Activated CD8-positive, alpha-beta memory T cell treated with anti-CD3 and anti-CD28 coated beads, Interleukin-2, amount 50 U/mL, for 48 hours (primary cell): ENCODE measurements at places on chromosomes 7 and 10.
A peak's percentile ranks its signal among the peaks of the same experiment; 100 is the strongest.

DNA sequence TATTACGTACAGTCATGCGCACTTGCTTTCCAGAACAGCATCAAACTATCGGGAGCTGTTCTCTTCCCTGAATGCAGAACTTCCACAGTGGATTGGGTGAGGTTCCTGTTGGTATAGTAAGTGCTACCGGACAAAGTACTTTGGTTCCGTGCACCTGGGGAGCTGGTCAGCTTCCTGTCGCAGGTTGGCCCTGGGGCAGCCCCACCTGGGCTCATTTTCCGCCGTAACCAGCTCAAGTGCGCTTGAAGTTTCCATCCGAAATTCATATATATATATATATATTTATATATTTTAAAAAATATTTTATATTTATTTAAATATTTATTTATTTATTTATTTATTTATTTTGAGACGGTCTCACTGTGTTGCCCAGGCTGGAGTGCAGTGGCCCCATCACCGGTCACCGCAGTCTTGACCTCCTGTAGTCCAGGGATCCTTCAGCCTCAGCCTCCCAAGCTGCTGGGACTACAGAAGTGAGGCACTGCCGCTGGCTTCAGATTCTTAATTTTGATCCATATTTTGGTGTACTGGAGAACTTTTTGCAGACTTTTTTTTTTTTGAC lies 6.5 kb downstream of the SCART1 start:
- no peak for DNase-seq

GRCh38 chr10:103557455-103557854 lies 64.0 kb downstream of the NEURL1 start:
- no peak for DNase-seq

- no peak for DNase-seq
Observed at GRCh38 chr10:52814506-52814905, 41.9 kb upstream of the MBL2 start.

GRCh38 chr7:51340029-51340838 lies 23.6 kb upstream of the COBL start:
- DNase-seq, result no peak

- no peak for DNase-seq
Observed at GRCh38 chr10:72030762-72031543, 57.4 kb downstream of the SPOCK2 start.

- DNase-seq, result no peak
Observed at GRCh38 chr7:21916176-21916575, 29.5 kb downstream of the CDCA7L start.

DNA sequence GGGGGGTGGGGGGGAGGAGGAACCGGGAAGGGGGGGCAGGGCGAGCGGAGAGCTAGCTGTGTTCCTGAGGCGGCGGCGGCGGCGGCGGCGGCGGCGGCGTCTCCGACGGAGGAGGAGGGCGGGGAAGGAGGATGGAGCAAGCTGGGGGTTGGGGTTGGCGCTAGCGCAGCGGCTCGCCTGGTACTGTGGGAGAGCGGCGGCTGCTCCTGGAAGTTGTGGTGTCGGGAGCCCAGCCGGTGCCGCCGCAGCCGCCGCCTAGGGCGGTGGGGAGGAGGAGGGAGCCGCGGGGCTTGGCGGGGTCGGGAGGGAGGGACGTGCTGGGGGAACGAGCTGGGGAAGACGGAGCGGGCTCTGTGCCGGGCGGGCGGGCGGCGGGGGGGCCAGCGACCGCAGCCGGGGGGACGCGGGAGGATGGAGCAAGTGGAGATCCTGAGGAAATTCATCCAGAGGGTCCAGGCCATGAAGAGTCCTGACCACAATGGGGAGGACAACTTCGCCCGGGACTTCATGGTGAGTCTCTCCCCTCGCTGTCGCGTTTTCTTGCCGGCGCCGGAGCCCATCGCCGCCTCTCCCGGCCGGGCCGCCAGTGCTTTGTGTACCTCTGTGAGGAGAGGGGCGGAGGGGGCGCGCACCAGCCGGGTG lies at the start of gene PTPN12:
TSS of gene PTPN12 (plus strand) at position 160 of the 642 bp plus-strand sequence. CDS start at position 412, 252 bp downstream.
- peak; percentile 80 for DNase-seq

GRCh38 chr7:136194878-136195277 lies 217.7 kb upstream of the MTPN start:
- no peak for DNase-seq

- no peak for DNase-seq
Observed at GRCh38 chr10:88745633-88746032, 14.2 kb upstream of the LIPN start.

DNA sequence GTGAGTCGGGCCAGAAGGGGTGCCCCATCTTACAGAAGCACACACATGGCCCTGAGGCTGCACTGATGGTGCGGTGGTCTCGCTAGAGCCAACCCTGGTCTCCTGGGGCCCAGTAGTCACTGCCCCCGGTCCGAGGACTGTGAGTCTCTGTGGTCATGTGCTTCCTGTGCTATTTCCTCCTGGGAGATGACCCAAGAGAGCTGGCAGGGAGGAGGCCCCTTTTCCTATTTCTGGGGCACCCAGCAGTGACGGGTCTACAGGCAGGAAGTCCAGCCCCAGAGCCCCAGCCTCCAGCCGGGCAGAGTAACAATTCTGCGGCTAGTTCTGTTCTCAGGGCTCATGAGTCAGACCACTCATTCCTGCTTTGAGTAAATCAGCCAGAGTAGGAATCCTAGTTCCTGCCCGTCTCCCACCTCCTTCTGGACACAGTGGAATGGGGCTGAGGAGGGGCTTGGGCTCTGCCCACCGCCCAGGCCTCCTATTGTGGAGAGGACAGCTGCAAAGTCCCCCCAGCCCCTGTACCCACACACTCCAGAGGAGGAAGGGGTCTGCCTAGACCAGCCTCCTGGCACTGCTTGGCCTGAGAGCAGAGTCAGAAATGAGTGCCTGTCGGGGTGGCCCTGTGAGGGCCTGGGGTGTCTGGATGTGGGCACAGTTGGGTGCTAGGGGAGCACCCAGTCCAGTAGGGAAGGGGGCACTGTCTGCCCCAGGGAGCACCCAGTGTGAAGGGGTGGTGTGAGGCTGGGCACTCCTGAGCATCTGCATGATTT lies 80.5 kb upstream of the PPIF start:
- DNase-seq, result no peak

DNA sequence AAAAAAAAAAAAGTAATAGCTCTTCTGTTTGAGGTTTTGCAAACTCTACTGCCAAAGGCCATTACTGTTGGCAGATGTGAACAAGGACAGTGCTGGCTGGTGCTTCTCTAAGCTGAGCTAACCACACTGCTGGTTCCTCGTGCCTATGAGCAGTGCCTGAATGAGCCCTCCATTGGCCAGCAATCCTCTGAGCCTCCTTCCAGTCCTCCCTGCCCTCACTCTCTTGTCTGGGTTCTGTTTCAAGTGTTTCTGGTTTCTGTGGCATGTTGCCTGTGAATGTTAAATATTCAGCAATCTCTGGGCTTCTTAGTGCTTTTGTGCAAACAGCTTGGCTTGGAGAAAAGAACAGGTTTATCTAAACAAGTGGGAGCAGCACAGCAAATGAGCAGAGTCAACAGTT lies 161.3 kb upstream of the AUTS2 start:
- no peak for DNase-seq

- DNase-seq, result no peak
Observed at GRCh38 chr7:131735101-131735500, 178.7 kb upstream of the PODXL start.

DNA sequence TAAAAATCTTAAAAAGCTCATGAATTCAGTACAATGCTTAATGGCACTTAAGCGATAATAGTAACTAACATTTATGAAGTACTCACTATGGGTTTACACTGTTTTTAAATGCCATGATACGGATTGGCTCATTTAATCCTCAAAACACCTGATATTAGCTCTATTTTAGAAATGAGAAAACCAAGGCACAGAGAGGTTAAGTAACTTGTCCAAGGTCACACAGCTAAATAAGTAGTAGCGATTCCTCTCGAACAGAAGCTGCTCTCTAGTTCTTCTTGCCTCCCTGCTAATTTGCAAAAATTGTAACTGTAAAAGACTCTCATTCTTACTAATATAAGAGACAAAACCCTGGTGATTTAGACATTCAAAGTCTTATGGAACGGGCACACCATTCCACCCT lies 110.7 kb upstream of the RHEB start:
- DNase-seq, result no peak

GRCh38 chr7:47488969-47489342 lies 93.0 kb downstream of the TNS3 start:
- no peak for DNase-seq

DNA sequence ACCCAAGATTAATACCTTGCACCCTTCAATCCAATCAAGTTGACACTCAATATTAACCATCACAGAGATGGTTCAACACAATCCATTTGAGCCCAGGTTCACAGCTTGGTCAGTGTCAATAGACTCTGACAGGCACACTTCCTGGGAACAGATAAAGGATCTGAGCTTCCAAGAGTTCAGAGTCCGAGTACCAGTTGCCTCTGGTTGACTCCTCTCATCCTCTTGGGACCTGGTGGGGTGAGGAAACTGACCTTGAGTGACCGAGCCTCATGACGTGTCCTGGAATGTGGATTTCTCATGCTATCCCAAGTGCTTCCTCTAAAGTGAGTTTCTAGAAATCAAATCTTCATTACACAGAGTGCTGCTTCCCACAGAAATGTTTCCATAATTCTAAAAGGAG lies 162.0 kb downstream of the CYP26A1 start:
- no peak for DNase-seq

DNA sequence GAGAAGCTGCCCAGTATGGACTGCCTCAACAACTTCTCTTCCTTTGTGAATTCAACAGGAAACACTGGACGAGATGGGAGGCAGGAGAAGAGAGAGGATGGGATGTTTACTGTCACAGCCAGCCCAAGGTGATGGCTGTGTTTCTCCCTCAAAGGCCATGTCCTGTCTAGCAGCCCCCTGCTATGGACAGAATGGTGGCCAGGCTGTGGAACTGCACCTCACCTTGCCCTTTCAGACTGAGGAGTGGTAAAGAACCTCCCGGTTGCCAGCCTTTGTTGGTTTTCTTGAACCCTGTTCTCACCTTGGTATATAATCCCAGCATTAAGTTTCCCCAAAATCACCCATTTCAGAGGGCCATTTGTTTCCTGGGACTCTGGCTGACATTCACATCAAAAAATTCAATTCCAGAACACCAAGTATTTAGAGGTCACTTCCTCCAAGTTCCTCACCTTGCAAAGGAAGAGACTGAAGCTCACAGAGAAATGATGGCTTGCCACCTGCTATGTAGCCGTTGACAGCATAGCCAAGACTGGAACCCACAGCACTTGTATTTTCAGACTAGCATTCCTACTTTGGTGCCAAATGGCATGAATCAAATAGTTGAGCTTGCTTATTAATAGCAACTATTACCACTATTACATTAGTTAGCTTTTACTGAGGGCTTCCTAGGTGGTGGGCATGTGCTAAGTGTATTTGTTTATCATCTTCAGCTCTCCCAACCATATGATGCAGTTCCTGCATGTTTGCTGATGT lies 224.0 kb upstream of the GRB10 start:
- no peak for DNase-seq

GRCh38 chr7:21945454-21946221 lies at the start of gene CDCA7L:
TSS of gene CDCA7L (minus strand) at chr7:21945899. CDS start at chr7:21945804, 95 bp downstream.
- DNase-seq, result peak; percentile 87

GRCh38 chr10:33974976-33975478 lies 640.6 kb upstream of the NRP1 start:
- no peak for DNase-seq
